ENCODE measurements at places on chromosomes 11 and 22. TPM values are rescaled to one million over a fixed set of nuclear protein-coding genes. Genes with fewer than 3 reads are reported as not detected.

- no peak for DNase-seq
Measured at GRCh38 chr11:1496091-1496760, 9.6 kb upstream of the MOB2 start.

DNA sequence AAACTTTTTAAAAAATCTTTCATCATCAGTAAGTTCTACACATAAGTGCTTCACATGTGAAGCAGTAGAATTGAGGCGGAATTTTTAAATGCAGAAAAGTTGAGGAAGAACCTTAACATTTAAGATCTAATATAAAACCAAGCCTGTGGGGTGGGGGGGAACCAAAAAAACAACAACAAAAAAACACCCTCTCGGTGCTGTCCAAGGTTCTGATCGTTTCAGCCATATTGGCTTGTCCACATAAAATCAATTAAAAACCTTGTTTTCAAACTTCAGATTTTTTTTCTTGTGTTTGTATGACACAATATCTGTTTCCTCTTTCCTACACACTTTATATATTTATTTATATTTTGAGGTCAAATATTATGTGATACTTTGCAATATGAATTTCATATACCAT lies 130.0 kb downstream of the WNT7B start:
- DNase-seq = no peak

Gene IFITM1
- total RNA-seq = 27.7 TPM

GRCh38 chr22:29484642-29485041 lies 4.6 kb downstream of the NEFH start:
- no peak for DNase-seq

Gene ART1
- not detected for total RNA-seq

Gene KRTAP5-2
- not detected for total RNA-seq

Gene TPBGL
- 3.7 TPM for total RNA-seq

GRCh38 chr22:38051900-38052862 lies 5.0 kb upstream of the PICK1 start:
- peak; percentile 83 for DNase-seq

Gene KLHL35
- total RNA-seq = not detected

Gene DEUP1
- total RNA-seq = not detected

All from transverse colon (tissue), 4 donors.